ENCODE measurements at places on chromosomes 1 and 21.

DNA sequence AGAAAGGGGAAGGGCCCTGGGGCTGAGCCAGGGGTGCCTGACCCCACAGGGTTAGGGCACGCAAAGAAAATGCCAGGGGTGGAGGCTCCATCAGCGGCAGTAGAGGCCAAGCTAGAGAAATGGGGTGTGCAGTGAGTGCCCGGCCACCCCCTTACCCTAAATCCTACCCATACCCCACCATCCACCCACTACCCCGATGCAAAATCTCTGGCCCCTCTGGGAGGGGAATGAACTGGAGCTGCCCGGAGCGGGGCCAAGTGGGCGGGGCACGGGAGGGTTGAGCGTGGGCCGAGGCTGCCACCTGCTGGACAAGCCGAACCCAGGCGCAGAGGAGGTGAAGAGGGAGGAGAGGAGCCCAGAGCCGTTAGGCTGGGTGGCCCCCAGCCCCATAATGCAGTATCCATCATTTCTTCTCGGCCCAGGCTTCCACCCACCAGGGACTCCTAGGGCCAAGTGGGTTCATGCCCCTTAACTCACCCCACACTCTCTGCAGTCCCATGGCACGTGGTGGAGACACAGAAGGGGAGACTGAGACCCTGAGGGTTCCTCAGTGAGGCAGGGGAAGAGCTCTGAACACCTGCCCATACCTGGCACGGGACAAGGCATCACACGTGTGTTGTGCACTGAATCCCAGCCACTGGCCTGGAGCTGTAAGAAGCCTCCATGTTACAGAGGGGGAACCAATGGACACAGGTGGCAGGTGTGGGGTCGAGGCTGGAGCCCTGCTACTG lies 1.4 kb upstream of the C1QC start:
- DNase-seq = peak; percentile 72

GRCh38 chr1:54979327-54979891 lies 1.0 kb upstream of the TMEM61 start:
- no peak for DNase-seq

- no peak for DNase-seq
Observed at GRCh38 chr1:234550341-234551031, 59.5 kb downstream of the IRF2BP2 start.

DNA sequence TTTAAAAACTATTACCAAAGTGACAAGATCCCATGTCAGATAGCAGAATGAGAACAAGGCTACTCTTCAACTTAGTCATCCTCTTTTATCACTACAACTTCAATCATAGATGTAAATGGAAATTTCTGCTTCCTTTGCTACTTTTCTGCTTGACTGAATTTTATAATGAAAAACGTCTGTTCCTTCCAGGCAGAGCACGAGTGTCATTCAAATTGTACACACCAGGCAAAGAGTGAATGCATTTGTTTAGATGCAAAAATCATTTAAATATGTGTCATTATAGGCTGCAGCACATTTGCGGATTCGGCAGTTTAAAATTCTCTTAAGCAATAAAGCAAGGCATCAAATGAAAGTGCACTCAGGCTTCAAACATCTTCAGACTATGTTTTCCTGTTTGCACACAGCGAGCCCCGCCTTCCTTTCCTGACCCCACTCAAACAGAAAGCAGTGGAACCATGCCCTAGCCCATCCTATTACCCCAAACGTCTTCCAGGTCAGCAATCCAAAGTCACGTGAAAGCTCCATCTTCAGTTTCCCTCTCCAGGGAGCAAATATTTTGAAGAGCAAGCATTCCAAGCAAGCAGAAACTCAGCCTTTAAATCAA lies 99.6 kb downstream of the APP start:
- DNase-seq = peak; percentile 3

DNA sequence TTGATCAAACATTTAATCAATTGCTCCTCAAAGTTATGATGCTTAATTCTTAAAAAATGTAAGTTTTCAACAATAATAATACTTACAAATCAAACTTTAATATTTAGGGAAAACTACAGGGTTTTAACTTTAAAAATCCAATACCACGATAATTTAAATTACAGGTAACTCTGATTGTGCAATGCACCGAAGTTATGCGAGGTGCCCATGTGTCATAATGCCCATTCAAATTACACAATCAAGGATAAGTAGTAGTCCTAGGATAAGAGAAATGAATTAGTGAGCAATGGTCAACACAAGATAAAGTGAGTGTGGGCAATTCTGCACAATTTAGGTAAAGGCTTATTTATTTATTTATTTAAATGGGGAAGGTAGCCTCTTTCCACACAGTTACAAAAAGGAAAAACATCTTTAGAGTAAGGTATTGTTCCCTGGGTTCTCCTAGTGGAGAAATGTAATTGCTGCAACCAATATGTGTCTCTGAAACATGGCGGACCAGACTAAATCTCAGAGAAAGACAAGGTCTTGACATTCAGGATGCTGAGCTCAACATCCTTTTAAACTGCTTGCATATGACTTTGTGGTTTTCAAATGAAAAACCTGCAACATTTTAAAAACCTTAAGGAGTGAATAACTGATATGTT lies 164.2 kb downstream of the TTLL7 start:
- no peak for DNase-seq

GRCh38 chr1:182568647-182569284 lies 20.3 kb downstream of the RNASEL start:
- no peak for DNase-seq

GRCh38 chr1:194586302-194586701 lies 1399.9 kb upstream of the B3GALT2 start:
- DNase-seq = no peak

DNA sequence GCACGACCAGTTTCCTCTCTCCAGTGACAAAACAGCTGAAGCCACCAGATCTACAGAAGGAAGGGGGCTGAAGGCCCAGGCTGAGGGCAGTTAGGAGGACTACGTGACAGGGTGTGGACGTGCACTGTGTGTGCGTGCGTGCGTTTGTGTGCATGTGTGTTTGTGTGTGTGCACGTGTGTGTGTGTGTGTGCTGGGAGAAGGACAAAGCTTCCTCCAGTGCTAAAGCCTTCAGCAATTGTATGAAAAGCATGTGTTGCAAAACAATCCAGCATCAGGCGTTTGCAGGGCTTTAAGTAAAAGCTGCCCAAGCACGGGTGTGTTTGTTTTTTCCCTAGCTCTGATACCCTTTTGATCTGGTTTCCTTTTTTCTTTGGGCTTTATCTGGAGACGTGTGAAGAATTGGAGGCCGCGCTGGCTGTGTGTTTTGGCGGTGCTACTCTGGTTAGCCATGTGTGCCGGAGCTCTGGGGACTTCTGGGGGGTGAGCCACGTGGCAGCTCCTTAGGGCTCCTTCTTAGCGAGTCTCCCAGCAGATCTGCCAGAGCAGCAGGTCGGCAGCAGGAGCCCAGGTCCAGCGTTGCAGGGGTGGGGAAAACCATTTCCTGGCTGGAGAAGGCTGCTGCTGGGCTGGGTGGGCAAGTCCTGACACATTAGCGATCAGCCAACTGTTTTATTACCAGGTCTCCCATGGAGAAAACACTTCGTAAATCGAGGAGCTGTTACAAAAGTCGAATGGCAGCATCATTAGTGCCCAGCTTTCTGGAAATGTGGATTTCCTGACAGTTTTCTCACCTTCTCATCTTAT lies 73.4 kb downstream of the UCK2 start:
- no peak for DNase-seq

DNA sequence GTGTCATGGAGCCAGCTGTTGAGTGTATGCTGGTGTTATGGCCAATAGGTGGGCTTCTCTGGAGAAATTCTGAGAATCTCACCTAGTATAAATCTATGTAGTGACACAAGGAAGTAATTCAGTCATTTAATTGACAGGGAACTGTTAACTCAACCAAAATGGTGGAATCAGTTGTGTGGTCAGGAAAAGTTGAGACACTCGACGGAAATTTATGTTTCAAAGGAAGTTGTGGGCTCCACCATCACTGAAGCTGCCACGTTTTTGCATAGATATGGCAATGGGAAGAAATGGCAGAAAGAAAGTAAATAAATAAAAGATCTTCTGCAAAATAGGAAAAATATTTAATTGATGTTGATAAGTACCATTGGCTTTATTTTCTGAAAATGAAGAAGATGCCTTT lies 84.5 kb downstream of the ATP6V1G3 start:
- DNase-seq = no peak

DNA sequence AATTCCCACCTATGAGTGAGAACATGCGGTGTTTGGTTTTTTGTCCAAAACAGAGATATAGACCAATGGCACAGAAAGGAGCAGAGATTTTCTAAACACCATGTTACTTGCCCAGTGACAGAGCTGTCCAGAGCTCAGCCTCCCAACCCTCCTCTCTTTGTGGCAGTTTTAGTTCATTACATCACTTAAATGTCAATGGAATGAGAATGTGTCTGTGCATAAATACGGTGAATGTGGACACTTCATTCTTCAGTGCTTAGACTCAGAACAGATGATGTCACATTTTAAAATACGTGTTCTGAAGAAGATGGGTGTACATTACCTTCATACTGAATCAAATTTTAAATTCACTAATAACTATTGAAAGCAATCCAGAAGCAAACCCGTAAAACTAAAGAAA lies 374.9 kb downstream of the DSCAM start:
- no peak for DNase-seq

DNA sequence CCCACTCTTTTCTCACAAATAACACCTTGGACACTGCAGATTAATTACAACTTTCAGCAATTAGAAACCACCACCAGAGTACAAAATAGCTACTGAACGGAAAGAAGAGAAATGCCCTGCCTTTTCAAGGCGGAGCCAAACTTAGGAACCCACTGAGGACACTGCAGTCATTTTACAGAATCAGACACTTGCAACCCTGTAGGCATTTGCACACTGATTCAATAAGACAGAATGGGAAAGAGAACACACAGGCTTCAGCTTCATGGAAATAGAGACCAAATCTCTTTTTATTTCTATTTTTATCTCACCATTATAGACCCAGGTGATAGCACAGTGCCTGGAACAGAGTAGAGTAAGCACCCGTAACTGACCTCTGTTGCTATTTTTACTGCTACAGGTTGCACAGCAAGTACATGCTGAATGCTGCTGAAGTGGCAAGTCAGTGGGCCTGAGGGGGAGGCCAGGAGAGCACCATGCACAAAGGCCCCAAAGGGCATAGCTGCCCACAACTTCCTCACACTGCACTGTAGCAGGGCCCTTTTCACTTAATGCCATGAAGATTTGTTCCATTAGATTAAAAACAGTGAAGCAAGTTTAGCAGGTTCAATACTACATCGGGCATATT lies 50.7 kb upstream of the EDARADD start:
- DNase-seq = no peak

DNA sequence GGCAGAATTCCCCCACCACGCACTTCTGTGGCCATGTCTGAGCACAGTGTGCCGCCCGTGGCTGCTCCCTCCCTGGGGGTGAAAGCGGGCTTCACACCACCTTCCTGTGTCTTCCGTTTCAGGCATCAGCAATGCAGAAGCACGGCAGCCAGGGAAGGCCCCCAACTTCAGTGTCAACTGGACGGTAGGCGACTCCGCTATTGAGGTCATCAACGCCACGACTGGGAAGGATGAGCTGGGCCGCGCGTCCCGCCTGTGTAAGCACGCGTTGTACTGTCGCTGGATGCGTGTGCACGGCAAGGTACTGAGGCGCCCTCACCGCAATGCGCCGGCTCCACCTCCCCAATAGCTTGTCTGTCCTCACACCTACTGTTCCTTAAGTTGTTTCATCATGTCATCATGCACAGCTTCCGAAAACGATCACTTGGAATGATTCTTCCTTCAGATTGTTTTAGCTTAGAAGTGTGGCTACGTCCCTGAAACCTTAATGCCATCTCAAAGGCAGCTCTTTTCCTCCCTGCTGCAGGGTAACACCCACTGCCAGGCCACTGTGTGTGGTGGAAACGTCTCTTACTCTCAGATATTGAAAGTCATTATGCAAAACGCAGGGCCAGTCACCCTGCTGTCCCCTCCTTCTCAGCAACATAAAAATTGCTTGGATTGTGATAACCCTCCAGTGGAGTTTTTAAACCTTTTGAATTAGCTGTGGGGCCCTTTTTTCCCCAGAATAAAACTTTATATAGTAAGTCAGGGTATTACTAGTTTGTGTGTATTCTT lies 66.8 kb downstream of the POFUT2 start:
- no peak for DNase-seq

DNA sequence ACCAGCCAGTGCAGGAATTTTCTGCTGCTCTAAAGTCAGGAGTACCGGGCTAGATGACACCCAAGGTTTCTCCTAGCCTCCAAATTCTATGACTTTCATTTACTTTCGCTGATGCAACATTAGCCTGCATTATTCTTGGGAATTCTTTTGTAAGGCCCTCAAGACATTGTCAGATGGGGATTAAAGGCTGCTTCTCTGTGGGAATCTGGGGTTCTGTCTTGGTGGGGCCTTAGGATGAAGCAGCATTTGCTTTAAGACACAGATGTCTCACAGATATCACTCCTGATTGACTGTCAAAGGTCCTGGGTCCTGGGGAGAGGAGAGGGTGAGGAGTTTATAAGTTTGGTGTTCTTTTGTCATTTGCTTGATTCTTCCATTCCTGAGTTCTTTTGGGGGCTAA lies 11.6 kb downstream of the PKP1 start:
- no peak for DNase-seq

DNA sequence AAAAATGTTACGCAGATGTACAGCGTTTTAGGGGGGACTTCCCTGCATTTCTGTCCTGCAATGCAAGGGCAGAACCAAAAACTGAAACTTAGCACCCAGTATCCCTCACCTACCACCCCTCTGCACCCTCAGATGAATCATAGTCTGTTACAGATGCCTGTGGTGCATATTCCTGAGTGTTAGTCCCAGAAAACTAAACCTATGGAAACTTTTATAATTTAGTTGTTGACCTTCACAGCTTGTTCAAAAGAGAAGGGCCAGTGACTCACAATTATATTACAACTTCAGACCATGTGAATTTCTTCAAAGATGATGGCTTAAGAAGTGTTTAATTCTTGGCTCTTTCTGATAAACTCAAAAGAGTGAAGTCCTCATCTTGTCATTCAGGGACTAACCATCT lies 5.8 kb downstream of the PTGER3 start:
- DNase-seq = no peak

GRCh38 chr1:227547310-227548118 lies 15.8 kb upstream of the ZNF678 start:
- DNase-seq = no peak
